ENCODE measurements at places on chromosomes 13 and 19. TPM values are rescaled to one million over a fixed set of nuclear protein-coding genes. Genes with fewer than 3 reads are reported as not detected.

PIN1 gene
- total RNA-seq: 65.4 TPM

RFPL4A gene
- total RNA-seq: not detected

IGFL1 gene
- not detected for total RNA-seq

EDNRB gene
- 24.6 TPM for total RNA-seq

ITGBL1 gene
- total RNA-seq: 1.1 TPM

PPP1R12C gene
- 20.7 TPM for total RNA-seq

MAP3K10 gene
- total RNA-seq: 37.4 TPM

BSG gene
- total RNA-seq: 77.4 TPM

FLT3LG gene
- total RNA-seq: not detected

PSG2 gene
- total RNA-seq: not detected

CYP2A7 gene
- 0.78 TPM for total RNA-seq

LRFN3 gene
- 10.5 TPM for total RNA-seq

MAG gene
- 0.47 TPM for total RNA-seq

MYCBP2 gene
- total RNA-seq: 284 TPM

ZNF541 gene
- not detected for total RNA-seq

FOXA3 gene
- total RNA-seq: not detected

TEX29 gene
- not detected for total RNA-seq

SLC17A7 gene
- total RNA-seq: 34.6 TPM

ZNF69 gene
- 20.4 TPM for total RNA-seq

EBI3 gene
- total RNA-seq: 0.47 TPM

ATP4A gene
- not detected for total RNA-seq

OR10H1 gene
- not detected for total RNA-seq

OCEL1 gene
- total RNA-seq: 1.4 TPM

IGSF23 gene
- not detected for total RNA-seq

CBARP gene
- 6.6 TPM for total RNA-seq

SIGLEC10 gene
- total RNA-seq: 1.6 TPM

IFNL1 gene
- not detected for total RNA-seq

NR1H2 gene
- total RNA-seq: 18.9 TPM

TPTE2 gene
- 0.16 TPM for total RNA-seq

NOTCH3 gene
- 12.6 TPM for total RNA-seq

POU2F2 gene
- 3.0 TPM for total RNA-seq

NKG7 gene
- total RNA-seq: not detected

CPAMD8 gene
- 7.8 TPM for total RNA-seq

GPC6 gene
- total RNA-seq: 9.8 TPM

IZUMO1 gene
- 0.16 TPM for total RNA-seq

TGFBR3L gene
- not detected for total RNA-seq

SCN1B gene
- 1.1 TPM for total RNA-seq

REXO1 gene
- 2.8 TPM for total RNA-seq

SIGLECL1 gene
- total RNA-seq: not detected

NR2F6 gene
- 9.8 TPM for total RNA-seq

LHB gene
- not detected for total RNA-seq

RUVBL2 gene
- total RNA-seq: 81.4 TPM

OBI1 gene
- total RNA-seq: 76.0 TPM

GRIN3B gene
- not detected for total RNA-seq

PNMA8A gene
- 58.5 TPM for total RNA-seq

ATP8A2 gene
- total RNA-seq: 47.3 TPM

IGFL3 gene
- not detected for total RNA-seq

SULT2A1 gene
- not detected for total RNA-seq

ZNF600 gene
- total RNA-seq: 0.31 TPM

FAM174C gene
- total RNA-seq: 6.7 TPM

ERFL gene
- not detected for total RNA-seq

MAST1 gene
- 35.1 TPM for total RNA-seq

ZNF837 gene
- 0.94 TPM for total RNA-seq

MBD3L2 gene
- not detected for total RNA-seq

ZNF628 gene
- 0.78 TPM for total RNA-seq

PPFIA3 gene
- total RNA-seq: 35.9 TPM

UNC13A gene
- total RNA-seq: 29.6 TPM

PABPC3 gene
- total RNA-seq: not detected

Data from occipital lobe (tissue), 3 donors.